ENCODE measurements at places on chromosomes 1 and 21.

- no peak for DNase-seq
Observed at GRCh38 chr21:26117324-26117971, 53.1 kb downstream of the APP start.

- no peak for DNase-seq
Observed at GRCh38 chr1:183185941-183186490, at the start of gene LAMC2. LAMC2 (plus strand) TSS chr1:183186264; CDS start chr1:183186353, 89 bp downstream.

DNA sequence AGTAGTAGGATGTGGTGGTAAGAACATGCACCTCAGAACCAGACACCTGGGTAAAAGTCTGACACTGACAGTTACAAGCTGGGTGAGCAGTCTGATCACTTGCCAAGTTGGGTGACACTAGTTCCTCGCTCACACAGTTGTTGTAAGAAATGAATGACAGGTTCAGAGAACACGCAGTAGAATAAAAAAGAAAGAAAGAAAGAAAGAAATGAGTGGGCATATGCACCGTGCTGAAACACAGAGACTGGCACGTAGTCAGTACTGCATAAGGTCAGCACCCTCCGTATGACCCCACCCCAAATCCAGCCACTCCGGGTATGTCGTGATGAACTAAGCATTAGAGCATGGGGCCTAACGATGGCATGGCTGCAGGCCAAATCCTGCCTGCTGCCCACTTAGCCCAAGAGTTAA, 90.6 kb downstream of the GLUL start:
- no peak for DNase-seq

GRCh38 chr1:239805851-239806772, 285.6 kb upstream of the FMN2 start:
- no peak for DNase-seq

- DNase-seq = no peak
Observed at GRCh38 chr1:49544615-49545014, 479.1 kb downstream of the AGBL4 start.

DNA sequence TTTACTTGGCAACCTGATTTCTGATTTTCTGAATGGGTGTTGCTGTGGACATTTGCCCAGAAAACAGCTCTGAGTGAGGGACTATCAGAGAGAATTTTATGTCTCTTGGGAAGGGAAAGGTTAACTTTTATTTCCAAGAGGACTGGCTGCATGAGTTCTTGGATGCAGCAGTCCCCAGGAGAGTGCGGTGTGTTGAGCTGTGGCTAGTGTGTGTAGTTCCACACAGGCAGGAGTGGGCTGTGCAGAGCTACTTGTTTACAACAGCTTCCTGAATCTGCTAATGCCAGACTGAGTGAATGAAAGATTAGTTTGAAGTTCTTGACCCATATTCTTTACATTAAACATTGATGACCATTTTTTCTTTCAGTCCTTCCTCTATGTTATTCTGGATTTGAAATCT, 41.0 kb upstream of the APOBEC4 start:
- DNase-seq = no peak

- DNase-seq = no peak
Observed at GRCh38 chr1:215407575-215407974, 159.5 kb upstream of the KCTD3 start.

DNA sequence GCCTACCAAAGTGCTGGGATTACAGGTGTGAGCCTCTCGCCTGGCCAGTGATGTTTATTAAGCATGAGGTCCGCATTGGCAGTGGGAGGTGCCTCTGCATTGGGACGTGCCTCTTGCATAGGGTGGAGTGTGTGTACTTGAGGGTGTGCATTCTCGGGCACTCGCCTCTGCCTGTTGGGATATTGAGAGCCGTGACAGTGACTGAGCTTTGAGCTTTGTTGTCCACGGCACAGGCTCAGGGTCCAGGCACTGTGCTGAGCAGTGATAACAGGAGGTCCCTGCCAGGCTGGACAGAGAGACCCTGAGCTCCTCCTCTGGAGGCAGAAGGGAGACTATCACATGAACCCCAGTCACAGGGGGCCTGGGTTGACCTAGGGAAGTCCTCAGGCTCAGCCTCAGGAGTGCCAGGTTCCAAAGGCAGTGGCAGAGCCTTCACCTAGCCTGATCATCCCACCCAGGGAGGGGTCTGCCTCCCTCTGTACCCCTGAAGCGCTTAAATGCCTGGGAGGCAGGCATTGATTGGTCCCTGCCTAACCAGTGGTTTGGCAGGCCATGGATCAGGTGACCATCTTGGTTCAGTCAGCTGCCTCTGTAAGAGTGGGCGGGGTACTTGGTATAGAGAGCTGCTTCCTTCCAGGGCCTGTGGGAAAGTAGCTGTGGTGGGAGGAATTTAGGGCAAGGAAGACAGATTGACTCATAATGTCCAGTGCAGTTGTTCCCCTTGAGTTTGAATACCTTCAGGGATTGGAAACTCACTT, 213.8 kb upstream of the TMEM51 start:
- no peak for DNase-seq

- no peak for DNase-seq
Observed at GRCh38 chr1:212152869-212153268, 117.3 kb downstream of the DTL start.

GRCh38 chr21:35328856-35329455, 279.9 kb upstream of the RUNX1 start:
- no peak for DNase-seq

DNA sequence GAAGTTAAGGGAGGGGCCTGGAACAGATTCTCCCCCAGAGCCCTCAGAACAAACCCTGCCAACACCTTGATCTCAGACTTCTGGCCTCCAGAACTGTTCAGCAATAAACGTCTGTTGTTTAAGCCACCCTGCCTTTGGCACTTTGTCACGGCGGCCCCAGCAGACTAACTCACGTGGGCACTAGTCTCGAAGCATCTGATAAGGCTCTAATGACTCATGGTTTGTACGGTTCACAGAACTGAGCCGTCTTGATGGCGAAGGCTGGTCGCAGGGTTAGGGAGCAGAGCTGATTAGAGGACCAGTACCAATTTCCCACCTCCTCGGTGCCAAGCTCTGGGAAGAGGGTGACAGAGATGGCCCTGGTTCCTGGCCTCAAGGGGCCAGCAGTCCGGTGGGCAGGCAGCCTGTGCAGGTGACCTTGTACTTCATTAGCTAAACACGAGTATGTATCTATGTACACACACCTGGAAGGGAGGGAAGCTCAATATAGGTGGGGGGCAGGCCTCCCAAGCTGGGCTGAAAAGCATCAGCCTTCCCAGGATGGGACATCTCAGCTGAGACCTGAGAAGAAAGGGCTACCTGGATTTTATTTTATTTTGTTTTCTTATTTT, 112.8 kb downstream of the MRPS6 start:
- DNase-seq = no peak

DNA sequence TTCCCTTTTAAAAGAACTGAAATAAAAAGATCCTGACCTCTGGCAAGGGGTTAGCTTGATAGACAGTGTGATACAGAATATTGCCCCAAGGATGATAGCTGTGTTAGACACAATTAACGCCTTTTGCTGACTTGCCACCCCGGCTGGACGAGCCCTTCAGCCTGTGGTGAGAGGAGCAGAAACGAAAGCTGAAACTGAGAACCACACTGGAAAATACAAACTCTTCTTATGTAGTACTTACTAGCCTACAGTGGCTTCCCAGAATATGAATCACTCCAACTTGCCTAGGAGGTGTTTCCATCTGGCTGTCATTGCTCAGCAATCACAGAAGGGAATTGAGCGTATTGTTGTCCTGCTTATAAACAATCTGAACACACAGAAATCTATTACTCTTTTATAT, 22.9 kb downstream of the SAMSN1 start:
- DNase-seq = no peak

DNA sequence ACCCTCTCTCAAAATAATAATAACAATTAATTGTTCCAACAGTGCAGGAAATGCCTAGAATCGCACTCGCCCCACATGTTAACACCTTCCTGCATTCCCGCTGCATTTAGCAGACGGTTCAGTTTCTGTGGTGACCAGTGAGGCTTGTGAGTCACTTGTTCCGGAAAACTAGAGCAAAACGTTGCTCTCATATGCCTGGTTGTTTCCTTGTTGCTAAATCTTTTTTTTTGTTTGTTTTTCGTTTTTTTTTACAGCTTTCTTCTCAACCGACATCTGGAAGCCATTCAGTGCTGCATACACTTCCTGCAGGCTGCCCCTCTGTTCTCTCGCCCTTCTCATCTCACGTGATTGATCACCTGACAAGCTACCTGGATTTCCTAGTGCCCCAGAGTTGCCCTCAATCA, 56.9 kb upstream of the TMPRSS2 start:
- no peak for DNase-seq

- DNase-seq = no peak
Observed at GRCh38 chr1:168581817-168582572, 5.6 kb downstream of the XCL1 start.

- DNase-seq = no peak
Observed at GRCh38 chr1:241574154-241574553, 42.0 kb downstream of the KMO start.
